T-helper 9 cell (primary cell): ENCODE measurements at places on chromosomes 3 and 15.

DNA sequence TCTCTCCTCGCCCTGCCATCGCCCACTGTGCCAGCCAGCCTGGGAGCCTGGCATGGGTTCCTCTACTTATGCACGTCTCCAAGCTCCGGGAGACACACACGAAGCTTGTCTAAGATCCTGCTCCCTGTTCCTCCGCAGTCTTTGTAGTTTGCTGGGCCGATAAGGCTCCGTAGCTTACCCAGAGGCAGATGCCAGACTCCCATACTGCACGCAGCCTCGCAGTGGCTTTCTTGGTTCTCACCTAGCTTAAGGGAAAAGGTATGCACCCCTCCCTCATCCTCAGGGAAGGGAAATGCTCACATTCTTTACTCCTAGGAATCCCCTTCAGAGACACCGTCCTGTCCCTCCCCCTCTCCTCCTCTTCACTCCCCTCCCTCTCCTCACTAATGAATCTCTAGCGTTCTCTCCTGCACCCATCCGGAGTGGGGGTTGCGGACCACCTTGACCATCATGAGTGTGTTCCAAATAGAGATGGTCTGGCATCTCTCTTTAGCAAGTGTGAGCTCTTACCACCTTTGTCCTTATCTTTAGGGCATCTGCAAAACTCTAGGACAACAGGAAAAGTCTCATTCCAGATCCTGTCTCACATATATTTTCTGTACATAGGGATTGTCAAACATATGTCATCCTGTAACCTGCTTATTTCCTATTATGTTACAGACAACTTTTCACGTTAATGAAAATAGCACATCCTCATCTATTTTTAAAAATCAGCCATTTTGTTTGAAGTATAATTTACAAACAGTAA lies 56.5 kb downstream of the TMEM266 start:
- DNase-seq: no peak

GRCh38 chr15:94780166-94780565 lies 548.8 kb downstream of the MCTP2 start:
- no peak for DNase-seq

GRCh38 chr3:142003291-142003690 lies 126.8 kb downstream of the ATP1B3 start:
- no peak for DNase-seq

DNA sequence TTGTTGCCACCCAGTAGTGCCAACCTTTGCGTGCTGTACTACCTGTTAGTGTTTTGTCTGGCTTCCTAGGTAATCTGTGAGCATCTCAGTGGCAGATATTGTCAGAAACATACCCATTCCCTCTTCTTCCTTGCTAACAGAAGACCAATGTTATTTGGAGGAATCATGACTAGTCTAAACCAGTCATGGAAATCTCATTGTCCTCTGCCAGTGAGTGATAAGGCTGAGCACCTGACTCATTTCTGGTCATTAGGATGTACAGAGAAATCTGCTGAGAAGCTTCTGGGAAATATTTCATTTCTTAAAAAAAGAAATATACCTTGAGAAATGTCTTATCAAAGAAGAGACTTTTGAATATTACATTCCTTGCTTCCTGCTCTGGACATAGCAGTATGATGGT lies 70.1 kb upstream of the CDV3 start:
- no peak for DNase-seq

GRCh38 chr3:156133076-156133475 lies 12.7 kb downstream of the KCNAB1 start:
- no peak for DNase-seq

GRCh38 chr3:55468251-55468650 lies 18.9 kb downstream of the WNT5A start:
- DNase-seq: no peak

DNA sequence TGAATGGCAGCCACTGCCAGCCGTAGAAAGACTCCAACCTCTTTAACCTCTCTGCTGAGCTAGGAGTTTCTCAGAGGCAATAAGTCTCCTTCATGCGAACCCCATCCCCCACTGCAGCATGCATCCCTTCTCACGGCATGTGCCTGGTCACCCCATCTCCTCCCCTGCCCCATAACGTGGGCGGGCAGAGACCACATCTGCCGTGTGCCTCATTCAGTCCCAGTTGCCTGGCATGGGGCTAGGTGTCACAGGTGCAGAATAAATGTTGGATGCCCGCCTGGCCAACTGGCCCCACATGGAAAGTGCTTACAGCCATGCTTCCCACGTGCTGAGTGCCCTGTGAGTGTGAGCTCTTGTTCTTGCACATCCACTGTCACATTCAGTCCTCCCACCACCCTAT lies 43.5 kb upstream of the NTRK3 start:
- DNase-seq: no peak

DNA sequence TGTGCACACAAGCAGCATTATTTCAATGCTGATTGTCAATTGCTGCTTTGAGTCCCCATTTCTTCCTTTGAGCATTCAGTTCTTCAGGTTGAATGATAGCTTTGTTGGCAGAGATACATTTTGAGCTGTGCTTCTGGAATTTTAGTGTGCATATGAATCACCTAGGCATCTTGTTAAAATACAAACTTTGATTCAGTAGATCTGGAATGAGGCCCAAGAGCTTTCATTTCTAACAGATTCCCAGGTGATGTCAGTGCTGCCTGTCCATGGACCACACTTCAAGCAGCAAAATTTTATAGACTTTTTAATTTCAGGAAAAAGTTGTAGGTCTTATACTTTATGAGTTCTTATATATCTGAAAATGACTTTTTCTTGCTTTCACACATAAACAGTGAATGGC lies 131.1 kb downstream of the ADAMTSL3 start:
- DNase-seq: no peak

- DNase-seq: no peak
Measured at GRCh38 chr3:197494366-197495058, 61.3 kb downstream of the BDH1 start.

- DNase-seq: no peak
Measured at GRCh38 chr15:62244762-62245161, 79.7 kb upstream of the C2CD4B start.

DNA sequence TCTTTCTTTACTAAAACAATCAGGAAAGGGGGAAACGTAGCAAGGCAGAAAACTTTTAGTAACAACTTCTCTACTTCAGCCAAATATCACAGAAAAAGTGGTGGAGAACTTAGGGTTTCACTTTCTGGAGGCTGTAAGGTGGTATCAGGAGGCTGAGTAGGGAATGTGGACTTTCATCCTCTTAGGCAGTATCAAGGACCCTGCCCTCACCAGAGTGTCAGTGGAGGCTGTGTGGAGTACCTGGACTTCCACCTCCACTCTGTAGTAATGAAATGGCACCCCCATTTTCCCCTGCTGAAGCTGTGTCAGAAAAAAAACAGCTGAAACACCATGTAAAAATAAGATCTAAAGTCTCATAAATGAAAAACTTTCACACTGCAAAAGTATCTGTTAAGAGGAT lies 11.2 kb upstream of the HHLA2 start:
- DNase-seq: no peak

DNA sequence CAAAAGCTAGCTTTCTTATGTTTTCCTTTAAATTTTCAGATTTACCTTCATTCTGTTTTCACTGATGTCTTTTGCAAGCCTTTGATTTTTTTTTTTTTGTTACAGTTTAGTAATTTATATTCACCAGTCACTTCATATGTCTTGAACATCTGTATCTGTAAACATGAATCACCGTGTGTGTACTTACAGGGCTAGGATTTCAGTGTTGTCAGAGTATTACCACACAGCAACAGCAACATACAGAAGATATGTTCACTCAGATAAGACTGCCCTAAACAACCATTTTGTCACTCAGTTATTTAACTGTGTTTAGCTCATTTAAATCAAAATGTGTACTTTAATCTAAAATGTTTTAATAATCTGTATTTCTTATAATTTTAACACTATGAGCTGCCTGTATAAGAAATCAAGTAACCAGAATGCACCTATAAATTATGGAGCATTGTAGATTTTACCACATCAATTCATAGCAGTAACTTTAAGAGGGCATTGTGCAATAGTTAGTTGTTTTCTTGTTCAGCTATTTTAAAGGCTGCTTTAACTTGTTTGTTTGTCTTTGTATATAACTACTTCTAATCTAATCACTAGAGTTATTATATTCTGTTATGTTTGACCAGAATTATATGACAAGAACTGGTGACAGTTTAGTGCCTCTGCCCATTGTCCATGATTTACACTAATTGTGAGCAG lies 50.4 kb downstream of the GHSR start:
- DNase-seq: no peak
